ENCODE measurements at places on chromosomes 12 and 14.

GRCh38 chr12:238116-238515, 24.2 kb upstream of the SLC6A12 start:
- no peak for DNase-seq

- no peak for DNase-seq
Measured at GRCh38 chr12:60266381-60266852, 670.6 kb downstream of the SLC16A7 start.

GRCh38 chr12:49345051-49345824, 1.4 kb upstream of the DNAJC22 start:
- no peak for DNase-seq

- no peak for DNase-seq
Measured at GRCh38 chr14:53894456-53894855, 62.2 kb downstream of the BMP4 start.

DNA sequence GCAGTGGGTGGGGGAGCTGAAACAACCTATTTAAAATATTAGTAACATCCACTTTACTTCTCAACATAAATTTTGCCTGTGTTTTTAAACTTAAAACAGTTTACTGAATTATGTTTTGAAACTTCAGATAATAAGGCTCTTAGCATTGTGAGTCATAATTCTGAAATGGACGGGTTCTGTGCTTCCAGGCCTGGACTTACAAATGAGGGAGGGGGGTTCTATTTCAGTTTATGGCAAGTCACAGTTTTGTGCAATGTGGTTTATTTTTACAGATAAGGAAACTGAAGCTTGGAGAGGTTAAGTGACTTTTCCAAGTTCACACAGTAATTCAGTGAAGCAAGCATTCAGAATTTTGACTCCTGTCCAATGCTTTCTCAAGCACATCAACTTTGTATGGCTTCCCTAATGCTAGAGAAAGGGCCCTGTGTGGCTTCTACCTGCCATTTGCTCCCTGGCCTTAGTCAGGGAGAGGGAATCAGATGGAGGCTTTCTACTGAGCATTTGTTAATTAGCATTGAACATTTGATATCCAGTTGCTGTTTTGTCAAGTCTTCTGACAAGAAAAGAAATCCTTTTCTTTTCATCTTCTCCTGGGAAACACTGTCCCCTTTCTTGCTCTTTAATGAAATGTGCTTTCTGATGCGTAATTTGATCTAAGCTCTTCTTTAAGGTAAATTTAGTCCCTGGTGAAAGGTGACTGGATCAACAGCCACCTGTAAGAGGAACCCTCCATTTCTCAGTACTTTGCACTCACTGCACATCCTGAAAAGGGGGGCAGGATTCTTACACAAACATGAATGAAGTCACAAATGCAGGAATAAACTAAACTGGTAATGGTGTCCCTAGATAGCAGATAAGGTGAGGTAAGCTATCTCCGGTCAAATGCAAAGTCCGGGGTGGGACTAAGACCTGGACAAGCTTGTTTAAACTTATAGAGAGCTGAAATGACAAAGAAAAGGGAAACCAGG, 2.5 kb upstream of the SALL2 start:
- DNase-seq = no peak
